Stimulated activated CD8-positive, alpha-beta memory T cell treated with anti-CD3 and anti-CD28 coated beads, Interleukin-4, amount 100 ng/mL, for 1 hour (primary cell): ENCODE measurements at places on chromosomes 4 and X.

DNA sequence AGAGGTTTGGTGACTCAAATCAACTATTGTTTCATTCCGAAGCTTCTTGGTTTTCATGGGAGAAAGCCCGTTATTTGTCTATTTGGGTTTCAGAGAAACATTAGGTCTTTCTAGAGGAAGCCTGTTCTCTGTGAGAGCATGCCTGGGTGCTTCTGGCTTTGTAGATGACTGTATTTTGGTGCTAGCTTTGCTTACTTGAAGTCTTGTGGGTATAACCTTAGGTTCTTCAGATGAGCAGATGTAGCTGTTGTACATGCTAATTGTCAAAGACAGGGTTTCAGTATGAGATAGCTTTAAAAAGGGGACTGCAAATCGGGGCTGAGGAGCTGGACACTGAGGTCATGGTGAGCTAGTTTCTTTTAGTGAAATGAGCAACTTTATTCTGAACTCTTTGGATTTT lies 7.9 kb upstream of the STOX2 start:
- no peak for DNase-seq

DNA sequence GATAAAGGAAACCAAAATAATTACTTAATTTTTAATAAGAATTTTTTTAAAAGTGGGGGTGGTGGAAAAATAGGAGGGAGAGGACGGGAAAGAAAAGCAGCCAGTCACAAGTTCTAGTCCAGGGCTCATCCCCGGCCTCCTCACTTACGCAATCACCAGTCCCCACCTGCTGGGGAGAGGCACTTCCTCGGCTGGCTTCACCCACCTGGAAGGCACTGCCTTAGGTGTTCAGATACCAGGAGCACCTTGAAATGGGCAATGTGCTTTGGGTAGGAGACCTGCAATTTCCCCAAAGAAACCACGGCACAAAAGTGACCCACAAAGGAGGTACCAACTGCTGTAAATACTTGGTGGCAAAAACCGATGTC lies 23.8 kb downstream of the AFAP1 start:
- DNase-seq = no peak

DNA sequence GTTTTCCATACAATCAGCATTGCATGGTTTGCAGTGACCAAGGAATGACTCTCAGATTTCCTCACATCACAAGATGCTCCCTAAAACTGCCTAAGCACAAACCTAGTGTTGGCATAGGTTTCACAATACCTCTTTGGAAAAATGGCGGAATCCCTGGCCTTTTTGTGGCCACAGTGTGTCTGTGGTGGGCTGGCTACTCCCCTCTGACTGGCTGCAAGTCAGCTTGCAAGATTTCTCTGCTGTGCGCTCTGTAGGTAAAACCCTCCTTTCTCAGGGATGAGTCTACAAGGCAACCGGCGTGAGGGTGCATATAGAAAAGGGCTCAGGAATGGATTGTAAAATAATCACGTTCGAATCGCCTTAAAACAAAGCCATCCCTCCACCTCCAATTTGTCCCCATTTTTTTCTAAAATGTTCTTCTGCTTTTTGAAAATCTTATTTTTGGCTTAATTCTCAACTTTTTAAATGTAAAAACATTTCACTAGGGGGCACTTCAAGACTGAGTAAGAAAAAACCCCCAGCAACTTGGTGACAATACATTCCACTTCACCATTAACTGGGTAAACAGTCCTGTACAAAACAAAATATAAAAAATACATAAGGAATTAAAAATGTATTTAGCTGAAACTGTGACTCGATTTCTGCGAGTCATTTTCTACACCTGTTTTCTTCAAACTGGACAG lies 235.6 kb downstream of the STIM2 start:
- no peak for DNase-seq

DNA sequence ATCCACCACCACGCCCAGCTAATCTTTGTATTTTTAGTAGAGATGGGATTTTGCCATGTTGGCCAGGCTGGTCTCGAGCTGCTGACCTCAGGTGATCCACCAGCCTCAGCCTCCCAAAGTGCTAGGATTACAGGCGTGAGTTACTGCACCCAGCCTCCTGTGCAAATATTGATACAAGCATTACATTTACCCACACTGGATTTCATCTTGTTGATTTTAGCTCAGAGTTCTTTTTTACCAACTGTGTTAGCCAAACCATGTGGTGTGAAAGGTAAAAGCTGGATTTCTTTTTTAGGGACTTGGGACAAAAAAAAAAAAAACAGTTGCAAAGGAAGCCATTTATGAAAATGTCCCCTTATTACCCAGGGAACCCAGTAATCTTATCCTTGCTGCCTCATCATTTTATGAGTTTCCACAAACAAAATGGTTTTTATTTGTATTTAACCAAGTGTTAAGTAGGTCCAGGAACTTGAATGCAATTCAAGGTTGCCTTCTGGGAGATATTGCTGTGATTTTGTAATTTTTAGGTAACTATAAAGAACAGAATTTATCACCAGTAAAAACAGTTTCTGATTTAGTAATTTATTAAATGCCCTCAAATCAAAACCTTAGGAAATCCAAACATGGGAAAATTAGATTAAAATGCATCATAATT lies 202.5 kb downstream of the PALLD start:
- DNase-seq = no peak

DNA sequence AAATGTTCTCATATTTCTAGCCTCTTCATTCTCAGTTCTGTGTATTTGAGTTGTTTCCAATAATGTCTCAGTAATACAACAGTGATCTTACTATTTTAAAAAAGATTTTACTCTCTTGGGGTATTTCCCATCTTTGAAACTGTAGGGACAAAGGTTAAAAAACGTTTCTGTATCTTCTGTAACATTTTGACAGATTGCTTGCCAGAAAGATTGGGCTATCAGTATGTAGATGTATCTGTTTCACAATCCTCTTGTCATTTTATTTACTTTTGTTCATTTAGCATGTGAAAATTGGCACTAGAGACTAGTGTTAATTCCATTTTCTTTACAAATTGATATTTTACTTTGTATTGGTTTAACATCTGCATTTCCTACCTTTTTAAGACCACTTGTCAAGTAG lies 6.2 kb upstream of the CXCL9 start:
- DNase-seq = no peak

DNA sequence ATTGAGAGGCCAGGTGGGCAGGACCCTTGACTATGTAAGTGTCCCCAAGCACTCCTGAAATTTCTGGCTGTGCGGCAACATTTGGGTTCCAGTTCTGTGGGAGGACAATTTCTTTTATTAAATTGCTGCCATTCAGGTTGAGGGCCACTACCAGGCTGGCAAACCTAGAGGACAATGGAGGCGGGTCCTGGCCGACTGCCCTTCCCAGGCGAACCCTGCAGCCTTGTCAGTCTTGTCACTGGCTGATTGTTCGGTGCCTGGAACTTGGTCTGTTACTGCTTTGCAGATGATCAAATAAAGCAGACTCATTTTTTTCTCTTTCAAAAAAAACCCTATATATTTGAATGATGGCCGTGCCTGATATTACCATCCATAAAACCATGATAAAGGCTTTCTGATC lies 6.6 kb upstream of the TMEM128 start:
- no peak for DNase-seq

- no peak for DNase-seq
Observed at GRCh38 chr4:122170775-122171174, 18.6 kb downstream of the BLTP1 start.

GRCh38 chr4:101329592-101329991 lies 17.7 kb downstream of the PPP3CA start:
- DNase-seq = no peak

DNA sequence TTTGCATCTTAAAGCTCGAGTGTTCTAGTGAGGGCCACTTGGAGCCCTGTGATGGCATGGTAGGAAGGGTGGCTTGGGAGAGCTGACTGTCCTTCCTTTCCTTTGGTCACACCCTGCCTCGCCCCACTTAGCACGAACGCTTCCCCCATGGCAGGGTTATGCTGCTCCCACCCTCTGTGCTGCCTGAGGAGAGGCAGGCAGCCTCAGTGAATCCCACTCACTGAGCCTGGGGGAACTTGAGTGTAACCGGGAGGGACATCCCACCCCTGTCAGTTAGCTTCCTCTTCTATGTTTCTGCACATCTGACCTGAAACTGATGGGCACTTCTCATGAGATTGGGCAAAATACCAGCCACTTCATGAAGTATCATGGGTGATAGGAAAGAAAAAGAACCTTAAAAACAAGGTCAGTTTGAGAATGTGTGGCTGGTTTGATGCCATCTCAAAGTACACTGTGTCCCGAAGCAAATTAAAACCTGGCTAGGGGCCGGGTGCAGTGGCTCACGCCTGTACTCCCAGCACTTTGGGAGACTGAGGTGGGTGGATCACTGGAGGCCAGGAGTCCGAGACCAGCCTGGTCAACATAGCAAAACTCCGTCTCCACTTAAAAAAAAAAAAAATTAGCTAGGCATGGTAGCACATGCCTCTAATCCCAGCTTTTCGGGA lies 10.1 kb downstream of the TKTL1 start:
- no peak for DNase-seq
